ENCODE measurements at places on chromosomes 13 and 19.

GRCh38 chr13:112768795-112769481, 79.1 kb downstream of the ATP11A start:
- no peak for DNase-seq

DNA sequence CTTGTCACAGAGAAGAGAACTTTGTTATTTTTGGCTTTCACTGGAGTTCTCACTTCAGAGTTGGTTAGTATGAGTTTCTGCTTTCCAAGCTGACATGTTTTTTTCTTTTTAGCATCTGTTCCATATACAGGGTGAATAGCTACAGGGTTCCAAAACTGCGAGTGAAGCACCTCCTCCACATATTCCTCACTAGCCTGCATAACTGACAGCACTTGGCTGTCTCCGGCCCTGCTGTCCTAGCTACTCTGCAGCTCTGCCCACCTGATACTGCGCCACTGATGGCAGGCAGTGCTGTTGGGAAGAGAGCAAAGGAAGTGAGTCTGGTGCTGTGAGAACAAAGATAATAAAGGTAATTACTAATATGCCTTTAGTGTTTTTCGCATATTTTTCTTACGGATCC, 6.8 kb downstream of the ATP8A2 start:
- no peak for DNase-seq

DNA sequence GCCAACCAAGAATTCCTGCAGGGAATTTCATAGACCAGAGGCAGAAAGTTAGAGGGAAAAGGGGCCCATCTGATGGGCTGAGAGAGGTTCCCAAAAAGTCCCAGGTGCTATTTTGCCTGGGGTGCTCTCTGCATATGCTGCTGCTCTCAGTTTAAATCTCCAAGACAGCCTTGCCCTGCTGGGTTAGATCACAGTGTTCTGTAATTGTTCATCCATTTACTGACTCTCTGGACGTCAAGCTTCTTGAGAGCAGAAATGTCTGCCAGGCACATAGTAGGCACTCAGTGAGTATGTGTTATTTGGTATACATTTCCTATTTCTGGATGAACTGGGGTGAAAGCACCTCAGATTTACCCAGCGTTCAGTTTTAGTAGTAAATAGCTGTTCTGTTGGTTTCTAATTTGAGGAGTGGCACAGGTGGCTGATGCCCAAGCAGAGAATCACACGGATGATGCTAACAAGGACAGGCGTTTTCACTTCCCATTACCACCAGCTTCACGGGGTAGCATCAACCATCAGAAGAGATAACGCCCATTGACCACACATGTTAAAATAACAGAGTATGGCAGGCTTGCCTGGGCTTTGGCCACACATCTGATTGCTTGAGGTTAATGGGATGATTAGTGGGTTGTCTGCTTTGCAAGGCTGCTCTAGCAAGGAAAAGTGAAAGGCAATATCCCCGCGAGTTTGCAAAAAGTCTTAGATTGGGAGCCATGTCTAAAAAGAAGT, 161.1 kb downstream of the SLC7A1 start:
- DNase-seq, result no peak

DNA sequence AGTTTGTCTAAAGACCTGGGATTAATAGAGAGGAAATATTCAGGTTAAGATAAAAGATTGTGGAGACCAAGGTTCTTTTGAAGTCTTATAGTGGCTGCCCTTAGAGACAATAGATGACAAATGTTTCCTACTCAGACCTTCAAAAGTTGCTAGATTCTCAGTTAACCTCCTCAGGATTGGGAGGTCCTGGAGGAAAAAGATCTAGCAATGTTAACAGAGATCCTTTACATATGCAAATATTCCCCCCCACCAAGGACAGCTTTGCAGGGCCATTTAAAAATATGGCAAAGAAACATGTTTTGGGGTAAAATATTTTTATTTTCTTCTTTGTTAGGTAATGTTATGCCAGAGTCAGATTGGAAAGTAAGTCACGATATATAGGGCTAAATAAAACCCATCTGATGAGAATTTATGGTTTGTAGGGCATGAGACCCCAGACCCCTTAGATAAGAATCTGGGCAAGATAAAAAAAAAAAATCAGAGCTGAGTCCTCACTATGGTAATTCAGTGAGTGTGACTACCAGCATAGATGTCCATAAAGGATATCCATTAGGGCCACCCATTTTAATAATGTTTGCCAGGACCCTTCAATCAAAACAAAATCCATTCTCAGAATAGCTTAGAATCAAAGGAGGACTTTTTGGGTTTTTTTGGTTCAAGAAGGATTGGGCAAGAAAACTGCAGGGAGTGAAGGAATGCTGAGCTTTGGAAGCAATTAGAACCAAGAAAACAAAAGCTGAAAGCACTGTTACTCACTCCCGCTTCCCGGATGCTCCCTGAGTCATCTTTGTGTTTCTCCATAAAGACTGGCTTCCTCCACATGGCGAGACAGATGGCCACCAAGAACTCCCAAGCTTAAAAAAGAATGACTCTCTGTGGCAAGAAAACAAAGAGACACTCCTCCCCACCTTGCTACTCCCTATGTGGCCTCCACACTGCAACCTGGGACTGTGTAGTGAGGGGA, 28.2 kb downstream of the VSTM1 start:
- no peak for DNase-seq

DNA sequence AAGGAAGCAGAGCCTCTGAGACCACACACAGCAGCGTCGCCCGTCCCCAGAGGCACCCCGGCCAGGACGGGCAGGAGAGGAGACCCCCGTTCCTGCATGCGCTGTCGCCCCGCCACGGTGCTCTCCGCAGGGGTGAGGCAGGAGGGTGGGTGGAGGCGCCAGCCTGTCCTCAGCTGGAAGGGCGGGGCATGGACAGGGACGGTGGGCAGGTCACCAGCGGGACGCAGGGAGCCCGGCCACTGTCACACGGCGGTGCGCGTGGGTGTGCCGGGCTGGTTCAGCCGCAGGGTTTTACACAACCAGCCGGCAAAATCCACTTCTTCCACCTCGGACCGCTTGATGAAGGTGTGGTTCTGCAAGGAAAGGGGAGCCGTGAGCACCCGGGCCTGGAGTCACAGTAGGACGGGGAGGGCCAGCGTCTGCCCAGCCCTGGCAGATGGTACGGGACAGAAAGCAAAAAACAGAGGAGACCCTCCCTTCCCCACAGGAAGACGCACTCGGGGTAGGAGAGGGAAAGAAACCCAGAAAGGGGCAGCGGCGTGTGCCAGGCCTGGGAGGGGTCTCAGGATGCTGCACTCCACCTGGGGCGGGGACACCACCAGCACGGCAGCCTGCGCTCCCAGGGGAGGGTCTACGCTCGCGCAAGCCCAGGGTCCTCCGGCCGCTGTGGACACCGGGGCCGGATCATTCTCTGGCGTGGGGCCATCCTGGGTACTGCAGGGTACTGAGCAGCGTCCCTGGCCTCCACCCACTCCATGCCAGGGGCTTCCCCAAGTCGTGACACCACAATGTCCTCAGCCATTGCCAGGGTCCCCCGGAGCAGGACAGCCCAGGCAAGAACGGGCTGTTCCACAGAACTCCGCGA, 23.9 kb upstream of the ZBTB7A start:
- DNase-seq, result no peak

GRCh38 chr19:3378352-3379150, 12.2 kb downstream of the NFIC start:
- no peak for DNase-seq
